ENCODE measurements at places on chromosomes 11 and 22.
A peak's percentile ranks its signal among the peaks of the same experiment; 100 is the strongest.

- no peak for DNase-seq
Measured at GRCh38 chr11:91495837-91496236, 728.8 kb upstream of the FAT3 start.

DNA sequence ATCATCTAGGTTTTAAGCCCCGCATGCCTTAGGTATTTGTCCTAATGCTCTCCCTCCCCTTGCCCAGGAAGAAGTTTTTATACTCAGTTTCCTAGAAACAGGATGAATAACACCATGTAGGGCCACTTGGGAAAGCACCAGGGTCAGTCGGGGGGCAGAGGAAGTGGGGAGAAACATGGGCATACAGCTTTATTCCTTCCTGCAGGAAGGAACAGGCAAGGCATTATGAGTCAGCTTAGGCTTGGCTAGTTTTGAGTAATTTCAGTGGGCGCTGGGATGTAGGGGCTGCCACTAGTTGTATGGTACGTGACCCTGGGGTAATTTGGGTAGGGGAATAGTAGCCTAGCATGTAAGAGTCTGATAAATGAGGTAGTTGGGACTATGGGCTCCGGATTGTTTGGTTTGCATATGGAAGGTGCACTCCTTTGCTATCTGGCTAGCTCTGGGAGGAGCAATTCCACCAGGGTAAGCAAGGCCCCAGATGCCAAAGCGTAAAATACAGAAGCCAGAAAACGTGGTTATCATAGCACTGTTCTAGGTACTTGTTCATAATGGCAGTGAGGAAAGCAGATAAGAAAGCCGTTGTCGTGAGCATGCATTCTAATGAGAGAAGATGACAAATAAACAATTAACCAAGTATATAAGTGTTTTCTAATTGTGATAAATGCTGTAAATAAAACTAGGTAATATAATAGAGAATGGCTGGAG, 24.8 kb downstream of the ACER3 start:
- no peak for DNase-seq

DNA sequence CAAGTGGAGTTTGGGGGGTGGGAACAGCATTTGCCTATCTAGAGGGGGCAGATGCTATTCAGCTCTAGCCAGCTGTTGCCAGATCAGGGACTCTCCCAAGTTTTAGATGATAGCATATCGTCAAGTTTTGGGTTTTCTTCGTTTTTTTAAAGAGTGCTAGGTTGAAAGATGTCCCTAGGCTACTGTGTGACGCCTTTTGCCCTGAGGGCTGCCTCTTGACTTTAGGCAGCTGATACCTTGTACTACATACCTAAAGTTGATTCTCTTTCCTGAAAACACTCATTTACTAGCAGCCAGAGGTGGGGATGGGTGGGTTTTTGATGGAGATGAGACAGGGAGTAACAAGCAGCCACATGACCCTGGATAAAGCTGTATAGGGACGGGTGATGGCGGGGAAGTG, 87.1 kb downstream of the ABTB2 start:
- DNase-seq: no peak

GRCh38 chr11:61716478-61717285, 35.8 kb upstream of the MYRF start:
- no peak for DNase-seq

GRCh38 chr22:34115722-34116121, 195.4 kb upstream of the LARGE1 start:
- no peak for DNase-seq

- DNase-seq: no peak
Measured at GRCh38 chr11:133819114-133819513, 26.2 kb downstream of the SPATA19 start.

- DNase-seq: no peak
Measured at GRCh38 chr11:118295199-118295598, 9.3 kb upstream of the CD3E start.

DNA sequence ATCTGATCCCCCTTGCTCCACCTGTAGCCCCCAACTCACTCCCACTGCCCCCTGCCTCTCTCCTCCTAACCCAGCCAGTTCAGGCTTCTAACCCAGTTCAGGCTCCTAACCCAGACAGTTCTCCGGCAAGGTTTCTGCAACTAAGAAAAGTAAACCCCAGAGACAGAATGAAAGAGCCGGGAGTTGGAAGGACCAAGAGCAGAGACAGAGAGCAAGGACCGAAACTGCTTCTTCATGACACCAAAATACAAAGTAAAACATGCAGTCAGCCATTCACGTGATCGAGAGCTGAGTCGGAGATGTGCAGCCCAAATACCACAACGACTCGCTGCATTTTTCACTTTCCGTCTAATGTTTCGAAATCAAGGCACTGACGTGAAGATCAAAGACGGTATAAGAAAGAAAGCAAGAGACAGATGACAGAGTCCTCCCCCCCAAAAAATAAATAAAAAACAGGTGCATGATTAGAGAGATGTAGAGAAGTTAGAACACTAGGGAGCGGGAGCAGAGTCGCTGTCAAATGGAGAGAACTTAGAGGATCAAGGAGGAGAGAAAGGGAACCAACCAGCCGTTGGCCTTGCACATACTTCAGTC, 884 bp downstream of the IL10RA start:
- peak; percentile 65 for DNase-seq

DNA sequence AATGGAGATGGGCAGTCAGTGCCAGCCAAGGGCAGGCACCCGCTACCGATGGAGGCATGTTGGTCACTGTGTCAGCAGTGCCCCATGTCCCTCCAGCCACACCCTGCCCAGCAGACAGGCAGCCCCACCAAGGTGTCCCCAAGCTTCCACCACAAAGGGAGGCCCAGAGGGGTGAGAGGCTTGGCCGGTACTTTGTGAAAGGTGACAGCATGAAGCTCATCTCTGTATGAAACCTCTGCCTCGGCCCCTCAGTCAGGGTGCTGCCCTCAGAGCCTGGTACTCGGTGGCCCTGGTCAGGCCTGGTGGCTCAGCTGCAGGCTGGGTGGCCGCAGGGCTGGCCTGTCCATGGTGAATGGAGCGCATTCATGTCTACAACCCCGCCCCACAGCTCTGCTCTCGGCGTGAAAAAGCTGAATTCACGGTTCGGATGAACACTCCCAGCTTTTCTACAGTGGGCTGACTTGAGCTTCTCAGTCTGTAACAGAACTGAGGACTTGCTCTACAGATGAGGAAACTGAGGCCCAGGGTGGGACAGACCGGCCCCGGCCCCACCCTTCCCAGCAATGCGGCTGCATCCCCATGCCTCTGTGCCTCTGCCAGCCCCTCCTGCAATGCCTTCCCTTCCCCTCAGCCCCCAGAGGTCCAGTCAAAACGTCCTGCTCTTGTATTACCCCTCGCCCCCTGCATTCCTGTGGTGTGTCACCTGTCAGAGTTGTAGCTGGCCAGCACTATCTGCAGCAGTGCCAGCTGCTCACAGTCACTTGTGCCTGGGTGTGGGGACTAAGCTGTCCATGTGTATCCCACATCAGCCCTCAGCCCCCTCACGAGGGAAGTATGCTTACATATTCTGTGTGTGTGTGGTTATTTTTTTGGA, 27.7 kb downstream of the RSPH14 start:
- no peak for DNase-seq

Data from activated T-cell treated with anti-CD3 and anti-CD28 coated beads for 24 hours (primary cell).